Activated CD8-positive, alpha-beta memory T cell treated with anti-CD3 and anti-CD28 coated beads for 48 hours (primary cell): ENCODE measurements at places on chromosomes 4 and X.

- DNase-seq: no peak
Measured at GRCh38 chr4:68520985-68521384, 55.1 kb downstream of the UGT2B17 start.

- no peak for DNase-seq
Measured at GRCh38 chr4:173436149-173436579, 37.2 kb upstream of the SCRG1 start.

DNA sequence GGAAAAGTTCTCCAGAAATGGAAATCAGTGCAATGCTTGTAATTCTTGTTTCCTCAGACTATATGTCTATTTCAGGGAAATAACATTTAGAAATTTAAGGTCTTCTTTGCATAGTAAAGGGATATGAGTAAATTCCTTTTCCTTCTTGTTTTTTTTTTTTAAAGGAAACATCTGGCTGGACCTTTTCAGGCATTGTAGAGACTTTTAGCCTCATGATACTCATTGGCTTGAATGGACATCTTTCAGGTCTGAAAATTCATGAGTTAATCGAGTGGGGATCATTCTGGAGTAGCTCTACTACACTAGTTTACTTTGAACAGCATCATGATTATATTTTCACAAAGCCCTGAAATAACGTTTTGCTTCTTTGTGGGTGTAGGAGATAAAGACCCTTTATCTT is 88.6 kb upstream of the CBLL2 start:
- no peak for DNase-seq

GRCh38 chr4:149711593-149712365 is 103.9 kb downstream of the IQCM start:
- no peak for DNase-seq

GRCh38 chrX:11553594-11553993 is 112.1 kb downstream of the ARHGAP6 start:
- no peak for DNase-seq

DNA sequence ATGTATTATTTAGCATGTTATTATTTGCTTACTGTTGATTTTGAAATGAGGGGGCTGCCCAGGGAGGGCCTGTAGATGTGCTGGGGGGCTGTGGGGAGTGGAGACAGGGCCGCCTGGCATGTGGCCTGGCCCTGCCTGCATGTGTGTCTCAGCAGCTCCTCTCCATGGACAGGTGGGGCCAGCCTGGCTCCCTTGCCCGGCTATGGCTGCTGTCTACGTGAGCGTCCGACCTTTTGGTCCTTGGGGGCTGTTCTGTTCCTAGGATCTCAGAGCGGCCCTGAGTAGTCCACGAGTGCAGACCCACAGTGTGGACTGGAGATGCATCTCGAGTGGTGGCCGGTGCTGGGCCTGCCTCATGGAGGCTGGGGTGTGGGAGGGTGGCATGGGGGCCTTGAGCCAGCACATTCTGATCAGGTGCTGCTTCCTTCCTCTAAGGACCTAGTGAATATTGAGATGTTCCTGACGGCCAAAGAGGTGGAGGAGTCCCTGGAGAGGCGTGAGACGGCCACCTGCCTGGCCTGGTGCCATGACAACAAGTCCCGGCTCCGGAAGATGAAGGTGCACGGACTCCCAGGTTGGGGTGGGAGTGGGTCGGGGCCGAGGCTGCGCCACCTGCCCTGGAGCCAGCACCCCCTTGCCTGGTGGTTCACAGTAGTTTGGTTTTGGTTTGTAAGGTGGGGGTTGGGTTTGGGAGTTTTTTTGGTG is 24.9 kb upstream of the UVSSA start:
- DNase-seq: no peak

DNA sequence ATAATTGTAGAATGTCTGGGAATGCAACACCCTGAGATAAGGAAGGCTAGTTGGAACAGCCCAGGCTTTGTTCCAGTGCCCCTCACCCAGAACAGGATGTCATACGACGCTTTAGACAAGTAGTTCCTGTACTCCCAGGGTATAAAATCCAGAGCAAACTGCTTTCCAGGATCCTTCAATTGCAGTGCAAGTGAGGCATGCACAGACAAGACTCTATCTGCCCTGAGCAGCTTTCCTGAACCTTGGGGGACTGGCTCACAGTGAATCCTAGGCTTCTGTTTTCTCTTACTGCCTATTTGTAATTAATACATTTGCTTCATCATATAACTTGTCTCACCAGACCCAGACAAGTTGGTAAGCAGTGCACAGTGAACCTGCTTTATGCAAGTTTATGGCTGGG is 48.4 kb upstream of the IL9R start:
- no peak for DNase-seq

DNA sequence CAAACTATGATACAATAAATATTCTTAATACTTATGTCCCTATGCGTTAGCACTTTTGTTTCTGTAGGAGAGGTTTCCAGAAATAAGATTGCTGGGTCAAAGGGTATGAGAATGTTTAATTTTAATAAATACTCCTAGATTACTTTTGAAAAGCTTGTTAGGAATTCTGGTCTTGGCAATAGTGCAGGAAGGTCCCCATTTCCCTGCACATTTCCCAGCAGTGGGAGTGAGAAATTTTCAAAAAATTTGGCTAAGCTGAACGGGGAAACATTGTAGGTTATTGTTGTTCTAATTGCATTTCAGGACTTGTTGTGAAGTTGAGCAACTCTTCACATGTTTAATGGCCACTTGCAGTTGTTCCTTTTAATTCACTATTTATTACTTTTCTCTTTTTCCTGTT is 27.1 kb downstream of the IGFBP7 start:
- DNase-seq: no peak

GRCh38 chr4:85717847-85718246 is 242.9 kb downstream of the ARHGAP24 start:
- no peak for DNase-seq

GRCh38 chrX:87516717-87517121 is 883 bp upstream of the KLHL4 start:
- no peak for DNase-seq

- DNase-seq: no peak
Measured at GRCh38 chrX:22652596-22652995, 347.2 kb upstream of the DDX53 start.

GRCh38 chr4:99572527-99573240 is 1.9 kb upstream of the MTTP start:
- DNase-seq: no peak

GRCh38 chr4:47498899-47499298 is 13.8 kb downstream of the ATP10D start:
- no peak for DNase-seq

DNA sequence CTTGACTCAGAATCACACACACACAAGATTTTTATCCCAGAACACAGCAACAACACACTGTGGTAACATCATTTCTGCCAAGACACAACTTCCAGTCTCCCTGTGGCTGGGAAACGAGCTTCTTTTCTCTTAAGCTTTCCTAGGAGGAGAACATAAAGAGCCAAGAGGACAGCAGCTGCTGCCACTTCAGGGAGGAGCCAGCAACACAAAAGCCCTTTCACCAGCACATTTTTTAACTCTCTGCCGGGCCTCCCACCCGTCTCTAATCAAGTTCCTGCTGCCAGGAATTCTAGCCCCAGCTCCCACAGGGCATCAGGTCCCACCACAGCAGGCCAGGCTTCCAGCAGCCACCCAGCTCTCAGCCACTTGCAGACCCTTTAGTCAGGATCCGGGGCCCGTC is 22.4 kb downstream of the FAT1 start:
- no peak for DNase-seq

GRCh38 chr4:33407496-33407895 is 2687.3 kb downstream of the PCDH7 start:
- DNase-seq: no peak

GRCh38 chrX:489820-490219 is 103.1 kb upstream of the PPP2R3B start:
- no peak for DNase-seq

DNA sequence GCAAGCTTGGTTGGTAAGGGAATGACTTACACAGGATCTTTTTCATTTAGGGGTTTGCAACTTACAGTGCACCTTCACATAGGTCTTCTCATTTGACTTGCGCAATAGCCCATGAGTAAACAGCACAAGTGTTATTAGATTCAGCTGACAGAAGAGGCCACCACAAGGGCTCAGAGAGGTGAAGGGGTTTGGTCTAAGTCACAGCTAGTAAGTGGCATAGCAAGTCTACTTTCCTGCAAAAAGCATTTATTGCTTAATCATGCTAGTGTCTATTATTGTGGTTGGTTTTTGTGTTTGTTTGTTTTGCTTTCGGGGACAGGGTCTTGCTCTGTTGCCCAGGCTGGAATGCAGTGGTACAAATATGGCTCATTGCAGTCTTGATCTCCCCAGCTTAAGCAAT is 83.3 kb downstream of the SPRY1 start:
- no peak for DNase-seq

- DNase-seq: no peak
Measured at GRCh38 chrX:123190096-123190495, 6.0 kb downstream of the GRIA3 start.

DNA sequence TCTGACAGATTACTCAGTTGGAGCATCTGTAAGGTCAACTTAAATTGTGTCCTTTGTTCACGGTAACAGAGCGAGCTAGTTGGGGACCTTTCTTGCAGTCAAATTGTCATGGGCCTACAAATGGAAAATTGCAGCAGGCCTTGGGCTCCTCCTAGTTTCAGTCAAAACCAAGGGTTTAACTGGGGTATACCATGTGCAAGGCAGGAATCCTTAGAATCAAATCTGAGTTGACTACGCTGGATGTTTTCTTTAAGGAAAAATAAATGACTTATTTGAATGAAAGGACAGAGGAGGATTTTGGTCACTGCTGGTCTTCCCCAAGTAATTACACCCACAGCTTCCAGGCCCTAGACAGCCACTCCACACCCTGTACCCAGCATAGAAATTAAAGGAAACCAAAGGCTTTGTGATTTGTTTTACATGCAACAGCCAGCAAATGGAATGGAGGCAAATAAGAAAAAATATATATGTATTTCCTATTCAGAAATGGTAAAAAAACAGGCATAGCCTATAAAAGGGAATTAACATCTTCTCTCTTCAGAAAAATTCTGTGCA is 307.1 kb downstream of the LDB2 start:
- no peak for DNase-seq

GRCh38 chr4:128416921-128417320 is 129.3 kb upstream of the PGRMC2 start:
- DNase-seq: no peak

DNA sequence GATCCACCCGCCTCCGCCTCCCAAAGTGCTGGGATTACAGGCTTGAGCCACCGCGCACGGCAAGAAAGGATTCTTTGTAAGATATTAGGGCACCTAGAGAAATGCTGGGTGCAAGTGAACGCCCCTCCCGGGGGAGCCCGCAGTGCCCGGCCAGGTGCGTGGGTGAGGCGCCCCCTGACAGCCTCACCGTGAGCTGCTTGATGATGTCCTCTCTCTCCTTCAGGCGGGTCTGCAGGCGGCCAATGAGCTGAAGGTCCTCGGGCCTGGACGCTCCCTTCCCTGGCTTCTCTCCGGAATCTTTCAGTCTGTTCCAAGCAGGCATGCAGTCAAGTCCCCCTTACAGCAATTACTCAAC is 21.9 kb downstream of the MED28 start:
- no peak for DNase-seq

DNA sequence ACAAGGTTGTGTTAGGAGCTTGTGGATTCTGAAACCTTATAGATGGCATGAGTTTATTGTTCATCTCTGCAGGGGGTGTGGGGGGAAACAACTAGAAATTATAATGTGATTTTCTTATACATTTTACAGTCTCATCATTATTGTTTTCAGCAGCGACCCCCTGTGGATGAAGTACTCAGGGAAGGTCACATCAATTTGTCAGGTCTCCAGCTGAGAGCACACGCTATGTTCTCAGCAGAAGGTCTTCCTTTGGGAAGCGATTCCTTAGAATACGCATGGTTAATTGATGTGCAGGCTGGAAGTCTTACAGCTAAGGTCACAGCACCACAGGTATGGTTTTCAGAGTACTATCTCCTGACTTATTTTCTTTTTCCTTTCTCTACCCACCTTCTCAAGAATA is 72.2 kb downstream of the BLTP1 start:
- no peak for DNase-seq

DNA sequence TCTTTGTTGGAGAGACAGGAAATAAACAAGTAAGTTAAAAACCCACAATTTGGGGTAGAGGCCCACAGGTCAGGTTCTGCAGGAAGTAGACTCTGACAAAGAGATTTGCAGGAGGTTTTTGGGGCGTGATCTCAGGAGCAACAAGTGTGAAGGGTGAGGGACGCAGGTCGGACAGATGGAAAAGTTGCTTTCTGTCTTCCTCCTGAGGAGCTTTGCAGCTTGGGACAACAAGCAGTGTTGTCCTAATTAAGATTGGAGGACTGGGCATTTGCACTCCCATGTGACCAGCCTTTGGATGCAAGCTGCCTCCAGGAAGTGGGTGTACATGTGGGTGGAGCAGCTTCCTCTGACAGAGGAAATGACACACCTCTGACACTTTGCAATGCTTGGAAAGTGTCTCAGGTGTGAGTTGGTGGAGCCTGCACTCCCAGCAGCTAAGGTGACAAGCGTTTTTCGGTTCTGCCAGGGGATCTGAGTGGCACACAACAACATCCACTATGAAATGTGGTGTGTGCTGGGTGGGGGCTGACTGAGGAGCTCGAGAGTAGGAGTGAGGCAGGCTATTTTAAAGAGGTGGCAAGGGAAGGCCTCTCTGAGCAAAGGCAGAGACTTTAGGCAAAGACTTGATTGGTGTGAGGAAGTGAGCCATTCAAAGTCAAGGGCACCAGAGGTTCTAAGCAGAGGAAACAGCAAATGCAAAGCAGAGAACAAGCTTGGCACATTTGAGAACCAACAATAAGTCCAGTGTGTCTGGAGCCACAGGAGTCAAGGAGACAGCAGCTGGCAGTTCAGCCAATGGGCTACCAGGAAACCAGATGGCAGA is 339.8 kb upstream of the GATB start:
- peak; percentile 32 for DNase-seq

GRCh38 chrX:25519258-25519657 is 503.5 kb upstream of the ARX start:
- DNase-seq: no peak

- DNase-seq: no peak
Measured at GRCh38 chrX:150363561-150364346, 637 bp downstream of the MAMLD1 start.

GRCh38 chr4:109803924-109804571 is 2.2 kb upstream of the CFI start:
- no peak for DNase-seq

- no peak for DNase-seq
Measured at GRCh38 chrX:53715346-53715924, 28.9 kb upstream of the HUWE1 start.

DNA sequence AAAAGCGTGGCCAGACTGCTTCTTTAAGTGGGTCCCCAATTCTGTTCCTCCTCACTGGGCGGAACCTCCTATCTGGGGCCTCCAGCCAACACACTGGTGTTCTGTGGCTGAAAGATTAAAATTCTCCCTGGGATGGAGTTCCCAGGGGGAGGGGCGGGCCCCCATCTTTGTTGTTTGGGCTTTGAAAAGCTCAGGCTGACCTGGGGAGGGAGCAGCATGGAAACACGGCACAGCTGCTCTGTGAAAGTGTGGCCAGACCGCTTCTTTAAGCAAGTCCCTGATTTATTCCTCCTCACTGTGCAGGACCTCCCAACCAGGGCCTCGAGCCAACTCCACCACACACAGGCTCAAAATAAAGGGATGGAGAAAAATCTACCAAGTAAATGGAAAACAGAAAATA is 219.5 kb downstream of the TMEM47 start:
- DNase-seq: no peak
